ENCODE measurements at places on chromosomes 12 and 14. TPM values are rescaled to one million over a fixed set of nuclear protein-coding genes. Genes with fewer than 3 reads are reported as not detected.

GRCh38 chr12:5977556-5977955 lies 32.5 kb upstream of the ANO2 start:
- DNase-seq: no peak

GRCh38 chr14:105468621-105469241 lies 5.9 kb upstream of the CRIP2 start:
- no peak for DNase-seq

DNA sequence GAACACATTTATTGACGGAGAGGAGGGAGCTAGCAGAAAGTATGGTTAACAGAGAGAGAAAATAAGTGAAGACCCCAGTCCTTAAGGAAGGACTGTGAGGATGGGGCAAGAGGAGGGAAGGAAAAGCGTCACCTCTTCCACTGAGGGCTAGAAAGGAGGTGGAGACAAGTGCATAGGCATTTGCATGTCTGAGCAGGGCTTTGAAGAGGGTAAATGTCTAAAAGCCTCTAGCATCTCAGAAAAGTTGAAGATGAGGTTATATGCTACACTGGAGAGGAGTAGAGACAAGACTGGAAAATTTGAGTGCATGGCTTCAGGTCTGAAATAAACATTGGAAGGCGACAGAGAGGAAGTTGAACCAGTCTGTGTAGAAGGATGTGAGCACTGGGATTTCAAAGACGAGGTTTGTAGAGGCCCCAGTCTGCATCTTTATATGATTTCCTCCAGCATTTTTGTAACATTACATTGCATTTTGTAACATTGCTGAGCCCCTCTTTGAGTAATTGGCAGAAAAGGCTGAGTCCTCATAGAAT lies 98.5 kb upstream of the IFNG-AS1 start:
- DNase-seq: no peak

- no peak for DNase-seq
Observed at GRCh38 chr12:62296001-62296400, 35.8 kb downstream of the USP15 start.

- DNase-seq: peak; percentile 95
Observed at GRCh38 chr14:70907176-70907995, at the start of gene PCNX1. Gene PCNX1 (plus strand): TSS chr14:70907459. CDS start chr14:70907851, 392 bp downstream.

DNA sequence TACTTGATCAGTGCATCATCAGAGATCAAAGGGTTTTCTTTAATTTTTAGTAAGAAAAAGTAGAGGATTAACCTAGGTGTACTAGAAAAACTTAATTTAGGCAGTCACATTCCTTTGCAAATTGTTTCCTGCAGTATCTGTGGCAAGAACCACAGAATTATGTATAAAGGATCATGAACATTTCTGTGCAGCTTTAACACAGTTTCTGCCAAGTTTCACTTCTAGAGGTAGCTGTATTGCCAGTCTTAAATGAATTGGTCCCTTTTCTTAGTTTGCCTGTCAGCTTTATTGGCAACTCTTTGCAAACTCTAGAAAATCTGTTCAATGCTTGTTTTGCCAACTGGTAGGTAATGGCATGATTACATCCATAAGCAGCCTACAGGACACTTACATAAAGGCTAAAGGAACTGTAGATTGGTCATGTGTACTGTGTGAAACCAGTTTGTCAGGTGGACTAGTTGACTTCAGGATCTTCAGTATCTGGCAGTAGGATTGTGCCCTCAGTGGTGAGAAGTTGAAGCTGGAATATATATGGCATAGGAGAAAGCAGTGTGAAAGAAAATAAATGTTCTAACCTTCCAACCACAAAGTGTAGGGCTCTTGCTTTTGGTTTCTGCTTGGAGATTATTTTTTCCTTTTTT lies 75.9 kb downstream of the TTLL5 start:
- no peak for DNase-seq

- no peak for DNase-seq
Observed at GRCh38 chr14:66572826-66573225, 64.9 kb downstream of the GPHN start.

GRCh38 chr14:63676615-63677014 lies 34.9 kb upstream of the WDR89 start:
- no peak for DNase-seq

- no peak for DNase-seq
Observed at GRCh38 chr12:3777206-3777809, 24.4 kb upstream of the CRACR2A start.

DNA sequence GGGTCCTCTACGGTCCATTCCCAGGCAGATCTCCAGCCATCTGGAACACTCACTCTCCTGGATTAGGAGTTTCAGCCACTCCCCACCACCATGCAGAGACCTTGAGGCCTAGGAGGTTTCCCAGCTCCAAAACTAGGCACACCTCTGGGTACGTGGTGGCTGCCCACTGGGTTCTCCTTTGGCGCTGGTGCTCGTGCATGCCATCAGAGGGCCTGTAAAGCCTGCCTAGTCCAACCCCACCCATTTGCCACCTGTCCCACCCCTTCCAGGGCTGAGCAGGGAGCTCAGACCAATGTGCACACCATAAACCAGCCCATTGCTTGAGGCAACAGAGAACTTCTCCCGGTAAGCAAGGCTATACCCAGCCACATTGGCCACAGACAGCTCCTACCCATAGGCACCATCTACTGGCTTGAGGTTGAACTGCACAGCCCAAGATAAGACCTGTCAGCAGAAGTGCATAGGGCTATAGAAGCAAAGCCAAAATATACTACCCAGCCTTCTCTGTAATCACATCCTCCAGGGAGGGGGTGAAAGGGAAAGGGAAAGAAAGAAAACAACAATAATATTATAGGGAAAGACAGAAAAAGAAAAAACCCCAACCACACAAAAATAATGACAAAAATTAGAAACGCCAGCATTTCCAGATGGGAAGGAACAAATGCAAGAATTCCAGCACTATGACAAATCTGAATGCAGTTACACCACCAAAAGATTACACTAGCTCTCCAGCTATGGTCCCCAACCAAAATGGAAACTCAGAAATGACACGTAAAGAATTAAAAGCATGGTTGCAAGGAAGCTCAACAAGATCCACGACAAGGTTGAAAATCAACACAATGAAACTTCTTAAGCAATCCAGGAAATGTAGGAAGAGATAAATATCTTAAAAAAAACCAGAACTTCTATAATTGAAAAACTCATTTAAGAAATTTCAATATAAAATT lies 111.9 kb upstream of the CCDC175 start:
- no peak for DNase-seq

DNA sequence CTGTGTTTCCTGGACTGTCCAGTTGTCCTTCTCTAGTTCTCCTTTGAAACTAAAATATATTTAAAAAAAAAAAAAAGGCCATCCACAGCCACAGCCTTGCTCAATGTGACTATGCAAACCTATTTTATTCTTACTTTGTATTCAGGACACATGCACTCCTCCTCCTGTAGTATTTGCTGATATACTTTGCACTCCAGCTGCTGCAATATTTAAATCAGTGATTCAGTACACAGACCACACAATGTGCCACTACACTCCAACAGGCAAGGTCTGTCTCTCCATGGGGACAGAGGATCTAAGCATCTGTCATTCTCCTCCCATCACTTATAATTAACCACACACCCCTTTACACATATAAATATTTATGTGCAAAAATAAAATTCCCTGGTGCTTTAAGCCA lies 40.2 kb upstream of the CCDC196 start:
- no peak for DNase-seq

DNA sequence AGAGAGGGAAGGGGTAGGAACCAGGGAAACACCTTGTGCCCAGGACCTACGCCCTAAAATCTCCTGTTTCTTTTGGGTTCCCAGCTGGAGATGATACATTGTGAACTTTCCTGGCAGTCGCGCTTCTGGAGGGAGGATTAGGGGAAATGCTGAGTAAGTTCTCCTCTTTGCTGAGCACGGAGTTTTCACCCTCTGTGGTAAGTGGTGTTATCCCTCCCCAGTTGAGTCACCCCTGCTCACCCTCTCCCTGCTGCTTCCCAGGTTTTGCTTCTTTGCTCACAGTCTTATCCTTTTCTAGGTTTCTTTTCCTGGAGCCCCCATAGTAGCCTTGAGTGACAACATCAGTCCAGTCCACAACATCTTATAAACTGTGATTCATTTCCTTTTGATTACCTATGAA lies 789.1 kb downstream of the TMEM121 start:
- DNase-seq: no peak

DNA sequence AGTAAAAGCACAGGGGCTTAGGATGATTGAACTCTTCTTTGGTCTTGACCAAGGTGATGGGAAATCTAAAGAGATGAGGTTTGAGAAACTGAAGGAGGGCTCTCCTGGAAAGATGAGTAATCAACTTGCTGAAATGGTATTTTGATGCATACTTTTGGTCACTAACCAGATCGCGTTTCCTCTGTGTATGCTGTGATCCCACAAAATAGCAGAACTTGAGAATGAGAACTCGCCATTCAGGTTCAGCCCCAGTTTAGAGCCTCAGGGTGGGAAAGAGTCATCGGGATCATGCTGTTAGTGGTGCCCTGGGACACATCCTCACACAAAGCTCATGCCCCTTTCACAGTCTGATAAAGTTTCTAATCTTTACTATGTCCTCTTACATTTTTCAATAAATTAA lies 488.8 kb downstream of the ETNK1 start:
- DNase-seq: no peak

- peak; percentile 63 for DNase-seq
Observed at GRCh38 chr14:101077481-101078074, 174.1 kb upstream of the RTL1 start.

GRCh38 chr12:118206107-118206412 lies 70.1 kb downstream of the PEBP1 start:
- no peak for DNase-seq

- DNase-seq: no peak
Observed at GRCh38 chr12:72448089-72448488, 175.9 kb downstream of the TRHDE start.

- DNase-seq: no peak
Observed at GRCh38 chr12:65444996-65445395, 166.5 kb downstream of the MSRB3 start.

- DNase-seq: no peak
Observed at GRCh38 chr12:113816866-113817265, 149.3 kb downstream of the RBM19 start.

DNA sequence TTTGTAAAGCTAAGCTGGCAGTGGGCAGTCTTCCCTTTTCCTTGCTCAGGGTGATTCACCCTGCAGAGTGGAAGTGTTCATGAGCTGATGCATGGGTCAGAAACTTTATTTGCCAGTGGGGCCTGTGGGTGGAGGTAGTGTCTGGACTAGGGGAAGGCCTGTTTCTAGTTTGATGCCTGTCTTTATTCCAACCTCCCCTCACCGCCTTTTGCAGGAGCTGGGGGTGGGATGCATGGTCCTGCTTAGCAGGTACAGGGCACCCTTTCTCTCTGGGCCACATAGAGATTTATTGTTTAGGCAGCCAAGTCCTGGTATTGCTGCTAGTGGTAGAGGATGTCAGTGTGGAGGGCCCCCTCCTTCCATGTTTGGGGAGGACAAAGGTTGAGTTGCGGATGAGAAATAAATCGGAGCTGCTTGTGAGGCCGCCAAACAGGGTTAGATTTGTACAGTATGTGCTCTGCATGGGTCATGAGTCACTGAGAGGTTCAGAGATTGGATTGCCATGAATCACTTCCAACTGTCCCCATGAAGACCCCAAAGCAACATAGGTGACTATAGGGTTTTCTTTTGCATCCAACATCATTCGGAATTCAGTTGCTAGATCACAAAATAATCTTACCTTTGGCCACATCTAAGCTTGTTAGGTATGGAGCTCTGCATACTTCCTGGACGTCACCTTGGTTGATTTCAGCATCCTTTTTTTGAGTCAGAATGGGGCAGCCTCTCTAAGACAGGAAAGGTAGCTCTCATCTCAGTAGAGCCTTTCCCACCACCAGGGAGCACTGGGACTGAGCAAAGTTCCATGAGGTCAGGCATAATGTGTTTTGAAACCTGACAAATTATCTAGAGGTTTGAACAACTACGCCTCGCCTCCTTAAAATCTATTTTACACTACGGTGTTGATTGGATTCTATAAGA lies 8.8 kb downstream of the SMOC1 start:
- DNase-seq: no peak

DNA sequence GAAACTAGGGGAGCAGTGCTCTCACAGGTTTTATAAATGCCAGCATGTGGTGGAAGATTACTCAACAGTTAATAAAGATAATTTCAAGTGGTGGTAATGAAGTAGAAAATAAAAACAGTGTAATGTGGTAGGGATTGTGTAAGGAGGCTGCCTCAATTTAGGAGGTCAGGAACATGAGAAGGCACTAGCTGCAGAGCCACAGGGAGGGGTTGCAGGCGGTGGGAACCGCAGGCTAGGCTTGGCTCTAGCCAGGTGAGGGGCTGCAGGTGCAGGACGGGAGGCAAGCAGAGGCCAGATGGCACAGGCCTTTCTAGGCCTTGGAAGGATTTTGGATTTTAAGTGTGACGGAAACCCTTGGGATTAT lies 768 bp downstream of the METTL25 start:
- no peak for DNase-seq

GRCh38 chr14:102928412-102929240 lies 6.2 kb downstream of the AMN start:
- no peak for DNase-seq

DNA sequence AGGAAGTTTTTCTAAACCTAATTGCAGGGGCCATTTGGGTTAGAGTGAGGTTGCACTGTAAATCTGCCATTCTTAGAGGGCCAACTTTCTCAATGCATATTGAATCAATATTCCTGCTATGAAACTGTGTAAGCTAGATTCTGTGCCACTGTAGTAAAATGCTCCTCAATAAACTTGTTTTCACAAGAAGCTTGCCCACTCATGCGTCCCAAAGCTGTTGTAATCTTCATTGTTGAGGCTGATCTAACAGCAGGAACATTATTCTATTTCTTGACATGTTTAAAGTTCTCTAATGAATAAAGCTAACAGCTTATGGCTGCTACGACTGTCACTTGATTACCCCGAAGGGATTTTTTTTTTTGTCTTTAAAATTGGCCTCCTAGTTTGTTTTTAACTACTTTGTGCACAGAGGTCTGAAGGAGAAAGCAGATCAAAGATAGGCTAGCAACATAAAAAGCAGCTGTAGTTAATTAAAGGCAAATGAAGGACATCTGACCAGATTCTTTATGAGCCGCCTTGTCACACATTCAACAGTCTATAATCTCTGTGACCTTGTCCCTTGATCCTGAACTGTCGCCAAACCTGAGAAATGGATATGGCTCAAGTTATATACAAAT lies 243.7 kb downstream of the PAX9 start:
- DNase-seq: no peak

Gene ELK3
- 18.6 TPM for total RNA-seq

Gene PLCZ1
- not detected for total RNA-seq

Gene KRT73
- total RNA-seq: not detected

Gene FAIM2
- 1.7 TPM for total RNA-seq

Gene PLEK2
- total RNA-seq: 0.40 TPM

Gene PIWIL1
- not detected for total RNA-seq
